ENCODE measurements at places on chromosomes 3 and 15.

DNA sequence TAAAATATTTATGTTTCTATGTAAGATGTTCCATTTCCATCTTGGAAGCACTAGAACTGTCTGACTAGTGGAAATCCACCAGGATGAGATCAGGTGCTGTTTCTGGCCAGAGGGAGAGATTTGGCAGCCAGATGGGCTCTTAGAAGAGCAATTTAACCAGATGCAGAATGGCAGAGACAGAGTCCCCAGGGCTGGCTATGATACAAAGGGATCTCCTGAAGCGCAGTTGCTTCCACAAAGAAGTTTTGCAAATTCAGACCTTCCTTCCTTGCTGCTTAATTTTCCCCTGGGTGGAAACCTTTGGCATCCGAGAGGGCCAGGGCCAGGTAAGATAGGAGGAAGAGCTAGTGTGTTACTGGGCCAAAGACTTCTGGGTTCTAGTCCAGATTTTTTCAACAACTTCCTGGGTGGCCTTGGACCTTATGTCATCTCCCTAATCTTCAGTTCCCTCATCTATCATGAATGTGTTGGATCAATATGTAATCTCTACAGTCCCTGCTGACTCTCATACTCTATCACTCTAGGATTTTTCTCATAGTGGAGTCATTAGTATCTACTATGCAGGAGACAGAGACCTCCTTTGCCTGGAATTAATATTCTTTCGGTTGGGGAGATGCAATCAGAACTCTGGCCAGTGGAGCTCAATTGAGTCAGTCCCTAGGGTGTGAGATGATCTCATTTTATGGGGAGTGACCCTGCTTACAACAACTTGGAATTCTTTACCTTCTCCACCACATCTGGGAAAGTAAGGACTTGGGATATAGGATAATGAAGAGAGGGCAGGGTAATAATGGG lies 41.1 kb upstream of the NDUFB4 start:
- DNase-seq, result no peak

DNA sequence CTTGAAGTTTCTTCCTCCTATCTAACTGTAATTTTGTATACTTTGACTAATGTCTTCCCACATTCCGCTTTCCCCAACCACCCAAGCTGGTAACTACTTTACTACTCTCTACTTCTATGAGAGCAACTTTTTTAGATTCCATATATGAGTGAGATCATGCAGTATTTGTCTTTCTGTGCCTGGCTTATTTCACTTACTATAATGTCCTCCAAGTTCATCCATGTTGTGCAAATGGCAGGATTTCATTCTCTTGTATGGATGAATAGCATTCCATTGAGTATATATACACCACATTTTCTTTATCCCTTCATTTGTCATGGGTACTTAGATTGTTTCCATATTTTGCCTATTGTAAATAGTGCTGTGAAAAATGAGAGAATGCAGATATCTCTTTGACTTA lies 78.5 kb upstream of the CCNL1 start:
- DNase-seq, result no peak

DNA sequence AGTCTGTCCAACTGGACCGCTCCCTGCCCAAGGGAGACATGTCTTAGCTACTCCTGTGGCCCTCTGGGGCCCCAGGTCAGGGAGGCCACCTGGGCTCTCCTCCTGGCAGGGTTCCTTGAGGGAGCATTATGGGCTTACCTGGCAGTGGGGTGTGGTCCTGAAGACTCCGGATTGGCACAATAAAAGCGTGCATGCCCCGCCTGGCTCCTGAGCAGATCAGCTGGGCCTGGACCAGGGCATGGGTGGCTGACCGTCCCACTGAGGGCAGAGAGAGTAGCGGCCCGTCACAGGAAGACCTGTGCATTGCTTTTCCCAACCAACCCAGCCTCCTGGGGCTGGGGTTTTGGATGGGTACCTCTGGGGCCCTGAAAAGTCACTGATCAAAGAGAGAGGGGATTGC lies 5.4 kb downstream of the ACOX2 start:
- DNase-seq, result no peak

DNA sequence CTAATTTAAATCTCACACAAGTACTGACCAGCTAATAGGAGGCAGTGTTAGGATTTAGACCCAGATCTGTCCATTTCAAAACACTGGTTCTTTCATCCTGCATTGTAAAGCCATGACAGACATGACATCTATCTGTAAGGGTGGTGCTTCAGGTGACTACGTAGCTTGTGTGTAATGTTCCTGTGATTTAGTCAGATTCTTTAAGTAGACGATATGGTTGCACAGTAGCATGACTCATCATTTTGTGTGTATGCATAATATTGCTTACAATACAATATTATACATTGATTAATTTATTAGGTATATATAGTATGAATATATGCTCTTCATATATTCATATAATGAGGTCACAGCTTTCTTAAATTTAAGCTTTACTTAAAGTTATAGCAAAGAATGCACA lies 628.5 kb downstream of the GRM7 start:
- no peak for DNase-seq

DNA sequence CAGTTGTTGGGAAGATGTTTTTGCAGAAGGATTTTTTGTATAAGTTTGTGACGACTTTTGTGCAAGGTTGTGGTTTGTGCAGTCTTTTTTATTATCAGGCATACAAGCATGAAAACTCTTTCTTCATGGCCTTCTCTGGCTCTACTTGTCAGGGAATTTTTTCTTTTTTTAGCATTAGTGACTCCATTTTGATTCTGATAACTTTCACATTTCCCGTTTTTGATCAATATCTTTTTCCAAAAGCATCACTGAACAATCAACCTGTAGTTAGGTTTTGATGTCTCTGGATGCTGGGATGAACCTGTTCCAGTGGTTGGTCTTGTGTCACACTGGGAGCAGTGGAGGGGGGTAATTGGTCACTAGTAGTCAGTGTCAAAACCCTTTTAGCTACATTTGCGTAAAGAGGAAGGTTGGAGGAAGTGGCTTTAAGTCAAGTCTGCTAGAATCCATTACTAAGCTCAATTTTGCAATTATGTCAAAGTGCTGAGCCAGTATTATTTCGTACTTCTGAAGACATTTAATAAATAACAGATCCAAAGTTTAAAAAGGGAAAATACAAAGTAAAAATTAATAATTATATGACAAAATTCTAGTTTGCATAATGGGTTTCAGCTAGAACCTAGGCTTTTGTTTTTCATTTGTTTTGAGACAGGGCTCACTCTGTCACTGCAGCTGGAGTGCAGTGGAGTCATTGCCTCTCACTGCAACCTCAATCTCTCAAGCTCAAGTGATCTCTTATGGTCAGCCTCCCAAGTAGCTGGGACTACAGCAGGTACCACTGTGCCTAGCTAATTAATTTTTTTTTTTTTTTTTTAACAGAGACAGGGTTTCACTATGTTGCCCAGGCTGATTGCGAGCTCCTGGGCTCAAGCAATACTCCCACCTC lies 18.8 kb upstream of the CFAP161 start:
- DNase-seq, result no peak

Measured in stimulated activated CD8-positive, alpha-beta memory T cell treated with anti-CD3 and anti-CD28 coated beads, Interleukin-7, amount 100 ng/mL, for 1 hour (primary cell).